ENCODE measurements at places on chromosomes 11 and 22.
A peak's percentile ranks its signal among the peaks of the same experiment; 100 is the strongest.

DNA sequence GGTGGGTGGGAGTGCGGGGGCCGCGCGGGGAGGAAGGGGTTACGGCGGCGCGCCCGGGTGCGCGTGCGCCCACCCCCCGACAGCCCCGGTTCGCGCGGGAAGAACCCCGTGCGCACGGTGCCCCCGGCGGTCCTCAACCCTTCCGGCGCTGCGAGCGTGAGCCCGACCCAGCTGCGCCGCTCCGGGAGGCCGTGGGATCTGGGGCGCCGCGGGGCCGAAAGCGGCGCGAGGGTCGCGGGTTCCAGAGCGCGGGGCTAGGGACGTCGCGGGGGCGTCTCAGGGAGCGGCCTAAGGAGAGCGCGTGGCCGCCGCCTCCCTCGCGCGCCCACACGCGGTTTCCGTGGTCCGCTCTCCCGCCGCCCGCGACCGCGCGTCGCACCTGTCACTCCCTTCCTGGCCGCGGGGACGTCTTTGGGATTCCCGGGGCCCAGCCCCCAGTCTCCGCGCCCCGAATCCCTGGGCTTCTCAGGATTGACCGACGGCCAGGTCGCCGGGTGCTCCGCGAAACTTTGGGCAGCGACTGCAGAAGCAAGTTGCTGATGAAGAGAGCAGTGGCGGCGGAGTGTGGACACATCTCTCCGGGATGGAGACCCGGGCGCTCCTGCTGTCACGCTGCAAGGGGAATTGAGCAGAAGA, 582 bp downstream of the SREBF2 start:
- peak; percentile 39 for DNase-seq

GRCh38 chr11:119047205-119047604, 9.8 kb downstream of the HYOU1 start:
- no peak for DNase-seq

- DNase-seq = no peak
Measured at GRCh38 chr22:50739279-50739691, 1.3 kb downstream of the ACR start.

DNA sequence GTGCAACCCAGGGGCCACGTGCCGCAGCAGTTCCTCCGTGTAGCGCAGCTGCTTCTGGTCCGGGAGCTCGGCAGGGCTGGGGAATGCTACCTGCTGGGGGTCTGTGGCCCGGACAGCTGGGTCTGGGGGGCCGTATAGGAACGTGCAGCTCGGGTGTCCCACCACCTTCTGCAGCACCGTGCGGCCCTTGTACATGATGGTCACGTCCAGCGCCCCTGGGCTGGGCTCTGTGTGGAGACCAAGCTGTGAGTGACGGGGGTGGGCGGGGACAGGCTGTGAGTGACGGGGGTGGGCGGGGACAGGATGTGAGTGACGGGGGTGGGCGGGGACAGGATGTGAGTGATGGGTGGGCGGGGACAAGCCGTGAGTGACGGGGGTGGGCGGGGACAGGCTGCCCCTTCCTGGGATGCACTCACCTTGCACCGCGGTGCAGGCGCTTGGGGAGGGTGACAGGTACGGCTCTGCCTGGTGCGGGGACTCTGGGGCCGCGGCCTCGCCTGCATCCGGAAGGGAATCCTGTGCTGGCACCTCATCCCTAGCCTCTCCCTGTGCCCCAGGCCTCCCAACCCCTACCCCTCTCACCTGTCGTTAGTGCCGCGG, 2.3 kb downstream of the IRF7 start:
- peak; percentile 79 for DNase-seq

- DNase-seq = no peak
Measured at GRCh38 chr22:38890377-38890776, 18.4 kb upstream of the CBX6 start.

DNA sequence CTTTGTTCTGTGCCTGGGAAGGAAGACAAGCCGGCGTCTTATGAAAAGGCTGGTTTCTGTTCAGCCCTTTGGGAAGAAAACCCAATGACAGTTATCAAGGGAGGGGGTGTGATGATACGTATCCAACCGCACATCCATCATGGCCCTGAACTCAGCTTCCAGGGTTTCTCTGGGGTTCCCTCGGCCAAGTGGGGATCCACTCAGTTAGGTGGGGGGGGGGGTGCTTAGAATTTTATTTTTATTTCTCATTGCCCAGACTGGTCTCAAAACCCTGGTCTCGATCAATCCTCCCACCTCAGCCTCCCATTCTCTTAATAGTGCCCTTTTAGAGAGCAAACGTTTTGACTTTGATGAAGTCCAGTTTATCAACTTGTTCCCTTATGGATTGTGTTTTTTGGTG, 25.7 kb downstream of the KCNQ1 start:
- no peak for DNase-seq

DNA sequence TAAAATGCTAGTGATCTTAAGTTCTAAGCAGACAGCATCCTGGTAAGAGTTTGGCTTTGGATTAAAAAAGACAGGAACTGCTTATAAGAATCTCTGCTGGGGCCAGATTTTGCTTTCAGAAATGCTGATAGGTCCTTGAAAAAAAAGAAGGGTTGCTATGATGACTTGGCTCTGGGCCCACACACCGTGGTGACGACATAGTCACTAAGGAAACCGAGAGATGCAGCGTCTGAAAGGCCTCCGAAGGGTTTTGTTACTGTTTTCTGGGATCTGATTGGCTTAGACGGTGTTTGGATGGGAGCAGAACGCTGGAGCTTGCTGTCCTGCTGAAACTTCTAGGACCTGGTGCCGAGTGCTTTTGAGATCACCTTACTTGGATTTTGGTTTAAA, 8.4 kb downstream of the FAM118A start:
- peak; percentile 74 for DNase-seq

- DNase-seq = no peak
Measured at GRCh38 chr22:48677168-48677520, 1150.5 kb downstream of the BRD1 start.

GRCh38 chr11:12773591-12773990, 99.4 kb downstream of the TEAD1 start:
- DNase-seq = no peak

- DNase-seq = peak; percentile 50
Measured at GRCh38 chr11:74726547-74727182, 4.6 kb downstream of the CHRDL2 start.

All from stimulated activated CD4-positive, alpha-beta T cell treated with anti-CD3 and anti-CD28 coated beads, Interleukin-12 subunit alpha, Interleukin-12 subunit beta, amount 100 ng/mL, for 4 hours (primary cell).